ENCODE measurements at places on chromosomes 11 and 22.

DNA sequence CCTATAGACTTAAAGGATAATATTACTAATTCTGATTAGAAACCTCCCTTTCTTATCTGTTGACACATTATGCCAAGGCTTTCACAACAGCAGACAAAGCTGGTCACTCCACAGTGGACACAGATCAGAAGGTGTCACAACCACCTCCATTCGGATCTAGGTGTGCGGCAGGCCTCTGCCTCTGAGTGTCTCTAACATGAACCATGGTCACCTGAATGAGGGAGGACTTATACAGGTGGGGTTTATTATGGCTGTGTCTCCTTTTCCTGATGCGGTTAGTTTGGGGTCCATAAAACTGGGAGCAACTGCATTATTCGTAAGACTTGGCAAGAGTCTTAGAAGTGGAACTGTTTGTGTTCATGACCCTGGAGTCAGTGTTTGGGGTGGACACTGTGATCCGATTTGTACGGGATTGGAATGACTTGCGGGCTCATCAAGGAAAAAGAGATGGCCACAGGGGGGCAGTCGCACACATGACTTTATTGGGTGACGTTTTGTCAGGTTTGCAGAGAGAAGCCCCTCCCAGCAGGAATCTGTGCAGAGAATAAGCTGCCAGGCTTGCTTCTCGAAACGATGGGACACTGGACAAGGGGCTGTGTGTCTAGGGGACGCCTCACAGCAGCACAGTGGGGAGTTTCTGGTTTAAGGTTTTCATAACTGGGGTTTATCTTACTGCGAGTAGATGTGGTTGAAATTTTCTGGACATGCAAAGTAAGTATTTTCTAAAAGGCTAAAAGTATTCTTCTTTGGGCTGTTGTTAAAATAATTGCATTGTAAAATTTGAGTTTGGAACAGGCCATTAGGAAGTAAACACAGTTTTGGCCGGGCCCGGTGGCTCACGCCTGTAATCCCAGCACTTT is 90.6 kb downstream of the GAB4 start:
- peak; percentile 53 for DNase-seq

- no peak for DNase-seq
These were observed 2.0 kb upstream of the BSX start for GRCh38 chr11:122983438-122984185.

- no peak for DNase-seq
These were observed 2.2 kb downstream of the ZBTB16 start for GRCh38 chr11:114061681-114062049.

GRCh38 chr11:70331901-70332300 is 61.4 kb downstream of the PPFIA1 start:
- no peak for DNase-seq

- no peak for DNase-seq
These were observed 16.2 kb upstream of the RNASEH2C start for GRCh38 chr11:65736810-65737209.

DNA sequence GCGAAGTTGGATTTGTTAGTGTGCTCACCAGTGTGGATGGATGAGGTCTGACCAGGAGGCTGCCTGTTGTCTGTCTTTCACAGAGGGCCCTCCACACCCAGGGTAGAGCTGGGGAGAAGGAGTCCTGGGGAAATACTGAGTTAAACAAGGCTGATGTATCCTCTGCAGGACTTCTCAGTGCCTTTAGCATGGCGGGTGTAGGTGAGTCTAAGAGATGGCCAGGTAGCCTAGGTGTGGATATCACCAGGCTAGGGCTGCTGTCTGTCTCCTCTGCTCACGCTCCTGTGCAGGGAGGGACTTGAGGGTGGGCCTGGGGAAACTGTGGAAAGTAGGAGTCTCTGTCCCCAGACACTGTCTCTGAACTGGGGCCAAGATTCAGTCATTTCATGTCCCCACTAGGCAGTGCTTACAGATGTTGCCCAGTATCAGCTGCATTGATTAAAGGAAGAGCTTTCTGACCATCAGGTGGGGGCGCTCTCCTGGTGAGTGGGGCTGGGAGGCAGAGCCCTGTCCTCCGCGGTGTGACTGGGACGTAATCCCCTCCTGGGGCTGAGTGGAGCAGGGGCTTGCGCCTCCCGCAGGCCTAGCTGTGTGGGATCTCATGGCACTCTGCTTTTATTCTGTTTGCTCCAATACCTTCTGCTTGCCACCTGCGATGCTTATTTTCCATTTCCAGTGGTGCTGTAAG is 35.5 kb upstream of the CCDC188 start:
- DNase-seq, result peak; percentile 33

DNA sequence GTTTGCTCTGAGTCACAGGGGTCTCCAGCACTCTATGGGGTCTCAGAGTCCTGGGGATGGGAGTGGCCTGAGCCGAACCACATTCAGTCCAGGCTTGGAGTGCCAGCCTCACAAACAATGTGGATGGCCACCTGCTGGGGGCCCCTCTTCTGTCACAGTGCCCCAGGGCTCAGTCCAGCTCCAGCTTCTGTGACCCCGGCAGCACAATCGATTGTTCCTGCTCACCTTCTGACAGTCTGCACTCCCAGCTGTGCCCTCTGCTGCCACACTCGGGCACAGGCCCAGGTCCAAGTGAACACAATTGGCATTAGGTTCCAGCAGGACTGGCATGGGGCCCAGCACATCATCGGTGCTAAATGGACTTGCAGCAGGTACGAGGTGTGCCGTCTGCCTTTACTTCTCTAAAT is 84.8 kb downstream of the TP53I11 start:
- DNase-seq, result no peak

GRCh38 chr11:36441610-36442208 is 68.4 kb downstream of the TRAF6 start:
- DNase-seq, result no peak

DNA sequence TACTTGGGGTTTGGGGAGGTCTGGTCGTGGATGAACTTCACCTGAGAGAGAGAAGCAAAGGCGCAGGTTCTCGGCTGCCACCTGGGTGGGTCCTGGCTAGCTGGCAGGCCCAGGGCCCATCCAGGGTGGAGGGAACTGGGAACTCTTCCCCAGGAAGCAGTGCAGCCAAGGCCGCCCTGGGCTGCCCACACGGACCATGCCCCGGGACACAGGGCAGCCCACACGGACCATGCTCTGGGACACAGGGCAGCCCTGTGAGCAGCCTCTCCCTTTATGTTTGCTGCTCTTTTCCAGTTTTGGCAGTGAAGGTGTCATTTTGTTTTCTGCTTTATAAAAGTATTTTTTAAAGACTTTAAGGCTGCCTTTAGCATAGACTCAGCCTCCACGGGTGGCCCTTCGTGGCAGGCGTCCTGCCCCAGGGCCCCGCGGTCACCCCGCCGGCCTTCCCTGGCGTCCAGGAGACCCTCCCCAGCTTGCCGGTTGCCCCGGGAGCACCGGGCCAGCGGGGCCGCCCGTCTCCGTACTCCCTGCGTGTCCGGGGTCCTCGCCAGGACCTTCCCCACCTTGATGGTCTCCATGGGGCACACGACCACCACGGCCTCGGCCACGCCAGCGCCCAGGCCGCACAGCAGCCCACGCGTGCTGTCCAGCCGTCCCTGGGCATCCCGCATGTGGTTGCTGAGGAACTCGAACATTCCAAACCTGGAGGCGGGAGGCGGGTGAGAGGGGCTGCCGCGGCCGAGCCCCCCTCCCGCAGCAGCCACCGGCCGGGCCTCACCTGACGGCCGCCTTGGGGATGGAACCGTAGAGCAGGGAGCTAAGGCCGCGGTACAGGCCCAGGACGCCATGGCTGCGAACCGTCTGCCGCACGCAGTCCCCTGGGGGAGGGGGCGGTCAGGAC is 1.1 kb downstream of the SLC25A1 start:
- DNase-seq, result peak; percentile 26

Measured in ELR (cell line).